ENCODE measurements at places on chromosomes 6 and 20. TPM values are rescaled to one million over a fixed set of nuclear protein-coding genes. Genes with fewer than 3 reads are reported as not detected.

MYB gene
- total RNA-seq = 66.1 TPM

ZKSCAN4 gene
- 4.7 TPM for total RNA-seq

EPHA7 gene
- not detected for total RNA-seq

JPH2 gene
- 1.0 TPM for total RNA-seq

ARMC12 gene
- total RNA-seq = not detected

ZNF334 gene
- total RNA-seq = 0.78 TPM

TAP1 gene
- 588 TPM for total RNA-seq

RAB44 gene
- total RNA-seq = 4.1 TPM

OR12D3 gene
- not detected for total RNA-seq

SAMD3 gene
- 14.6 TPM for total RNA-seq

C6orf132 gene
- 0.17 TPM for total RNA-seq

HLA-E gene
- total RNA-seq = 355 TPM

EYA2 gene
- not detected for total RNA-seq

CTAGE9 gene
- not detected for total RNA-seq

SLC2A10 gene
- total RNA-seq = 0.64 TPM

VSTM2L gene
- total RNA-seq = 0.75 TPM

RAET1E gene
- not detected for total RNA-seq

SGK2 gene
- total RNA-seq = 0.57 TPM

MATN4 gene
- 1.4 TPM for total RNA-seq

SMOC2 gene
- not detected for total RNA-seq

FAM83D gene
- 25.0 TPM for total RNA-seq

MDFI gene
- not detected for total RNA-seq

BPIFB4 gene
- total RNA-seq = not detected

GPR63 gene
- 0.14 TPM for total RNA-seq

LY6G6C gene
- not detected for total RNA-seq

ZNF831 gene
- 3.3 TPM for total RNA-seq

OVOL2 gene
- total RNA-seq = not detected

All from natural killer cell treated with Interleukin-12 subunit alpha and Interleukin-12 subunit beta and Interleukin-15 and Interleukin-18, amount 100 ng/mL, for 72 hours (primary cell).